ENCODE measurements at places on chromosomes 1 and 21.

DNA sequence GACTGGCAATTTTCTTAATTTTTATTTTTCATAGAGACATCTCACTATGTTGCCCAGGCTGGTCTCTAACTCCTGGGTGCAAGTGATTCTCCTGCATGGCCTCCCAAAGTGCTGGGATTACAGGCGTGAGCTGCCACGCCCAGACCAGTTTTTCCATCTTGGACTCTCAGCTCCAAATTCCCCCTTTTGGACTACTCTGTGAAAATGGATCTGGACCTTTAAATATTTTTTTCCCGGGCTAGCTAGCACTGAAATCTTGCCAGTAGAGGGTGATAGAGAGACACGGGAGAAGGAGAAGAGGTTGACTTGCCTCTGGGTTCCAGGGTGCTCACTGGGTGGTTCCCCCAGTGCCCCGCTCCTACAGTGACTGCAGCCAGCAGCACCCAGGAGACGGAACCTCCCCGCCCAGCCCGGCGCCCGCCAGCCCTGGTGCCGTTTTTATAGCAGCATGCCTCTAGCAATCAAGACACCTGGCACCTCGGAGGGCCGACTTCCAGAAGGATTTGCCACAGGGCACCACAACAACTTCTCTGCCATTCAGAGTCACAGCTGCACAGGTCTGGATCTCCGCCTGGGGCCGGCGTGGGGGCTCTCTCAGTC is 34.7 kb upstream of the SCCPDH start:
- DNase-seq = peak; percentile 75

DNA sequence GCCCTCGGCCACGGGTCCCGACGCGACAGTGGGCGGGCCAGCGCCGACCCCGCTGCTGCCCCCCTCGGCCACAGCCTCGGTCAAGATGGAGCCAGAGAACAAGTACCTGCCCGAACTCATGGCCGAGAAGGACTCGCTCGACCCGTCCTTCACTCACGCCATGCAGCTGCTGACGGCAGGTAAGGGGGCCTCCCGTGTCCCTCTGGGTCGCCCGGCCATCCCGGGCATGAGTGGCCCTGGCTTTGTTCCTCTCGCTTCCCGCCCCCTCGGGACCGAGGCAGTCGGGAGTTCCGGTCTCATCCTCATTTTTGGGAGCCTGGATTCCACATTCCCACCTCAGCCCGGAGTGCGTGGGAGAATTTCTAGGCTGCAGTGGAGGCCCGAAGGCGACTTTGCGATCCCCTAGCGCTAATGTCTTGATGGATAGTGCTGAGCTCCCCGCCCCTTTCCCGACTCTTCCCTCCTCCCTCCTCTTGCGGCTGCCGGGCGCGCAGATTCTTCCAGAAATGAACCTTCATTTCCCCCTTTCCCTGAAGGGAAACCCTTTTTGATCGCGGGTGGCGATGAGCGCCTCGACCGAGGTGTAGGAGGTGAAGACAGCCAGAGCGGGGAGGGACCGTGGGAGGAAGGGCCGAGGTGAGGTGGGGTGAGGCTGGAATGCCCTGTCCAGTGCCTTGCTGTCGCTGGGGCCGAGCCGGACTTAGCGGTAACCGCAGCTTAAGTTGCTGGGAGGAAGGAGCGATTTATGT is 705 bp downstream of the KHDRBS1 start:
- DNase-seq = peak; percentile 57

- DNase-seq = no peak
Measured at GRCh38 chr1:43531906-43532584, 1.4 kb downstream of the PTPRF start.

DNA sequence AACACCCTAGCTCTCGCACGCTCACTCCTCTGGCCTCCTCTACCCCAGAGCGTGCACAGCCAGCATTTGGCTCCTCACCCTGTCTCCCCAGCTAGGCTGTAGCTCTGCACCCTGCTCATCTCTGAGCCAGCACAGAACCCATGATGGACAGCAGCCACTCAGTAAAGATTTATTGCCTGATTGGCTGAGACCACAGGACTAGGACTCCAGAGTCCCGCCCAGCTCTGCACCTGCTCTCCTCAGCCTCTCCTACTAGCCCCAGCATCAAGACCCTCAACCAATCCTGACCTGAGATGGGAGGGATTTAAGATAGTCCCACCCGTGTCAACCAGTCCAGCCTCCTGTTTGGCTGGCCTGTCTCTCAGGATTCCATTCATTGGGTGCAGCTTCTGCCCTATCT is 9.3 kb downstream of the C1QB start:
- DNase-seq = no peak

DNA sequence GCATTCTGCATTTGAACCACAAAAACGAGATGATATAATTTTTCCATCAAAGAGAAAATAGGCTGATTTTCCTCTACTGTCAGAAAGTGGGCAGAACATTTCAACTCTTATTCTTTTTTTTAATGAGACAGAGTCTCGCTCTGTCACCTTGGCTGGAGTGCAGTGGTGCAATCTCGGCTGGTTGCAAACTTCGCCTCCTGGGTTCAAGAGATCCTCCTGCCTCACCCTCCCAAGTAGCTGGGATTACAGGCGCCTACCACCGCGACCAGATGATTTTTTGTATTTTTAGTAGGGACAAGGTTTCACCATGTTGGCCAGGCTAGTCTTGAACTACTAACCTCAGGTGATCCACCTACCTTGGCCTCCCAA is 11.6 kb downstream of the DSTYK start:
- no peak for DNase-seq

Data from fibroblast of skin of right biceps (primary cell).